ENCODE measurements at places on chromosomes 4 and X.

DNA sequence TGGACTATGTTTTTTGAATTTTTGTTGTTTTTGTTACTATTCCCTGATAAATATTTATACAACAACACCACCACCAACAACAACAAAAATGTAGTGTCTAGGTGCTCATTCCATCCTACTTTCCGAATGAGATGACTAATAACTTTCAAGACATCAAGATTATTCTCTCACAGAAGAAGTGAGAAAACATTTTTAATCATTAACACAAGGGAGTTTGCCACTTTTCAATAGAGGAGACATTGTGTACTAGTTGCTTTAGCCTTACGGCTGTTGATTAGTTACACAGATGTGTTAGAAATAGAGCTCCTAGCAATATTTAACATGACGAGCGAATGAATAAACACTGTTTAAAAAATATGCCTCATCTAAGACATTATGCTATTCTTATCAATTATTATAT is 898.8 kb downstream of the C4orf33 start:
- DNase-seq: no peak

DNA sequence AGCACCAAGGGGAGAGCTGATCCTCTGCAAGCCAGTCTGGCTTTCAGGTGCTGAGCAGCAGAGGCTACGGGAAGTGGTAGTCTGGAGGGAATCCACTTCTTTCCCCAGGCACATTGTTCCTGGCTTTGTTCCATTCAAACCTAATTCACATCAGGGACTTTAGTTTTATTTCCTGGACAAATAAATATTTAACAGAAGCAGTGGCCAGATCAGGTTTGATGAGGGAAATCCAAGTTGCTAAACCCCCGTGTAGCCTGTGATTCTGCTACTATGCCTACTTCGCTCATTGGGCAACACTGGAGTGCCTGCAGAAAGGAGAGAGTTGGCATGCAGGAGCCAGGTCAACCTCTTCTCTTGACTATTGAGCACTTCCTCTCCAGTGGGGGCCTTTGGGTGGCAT is 13.8 kb upstream of the STBD1 start:
- no peak for DNase-seq

DNA sequence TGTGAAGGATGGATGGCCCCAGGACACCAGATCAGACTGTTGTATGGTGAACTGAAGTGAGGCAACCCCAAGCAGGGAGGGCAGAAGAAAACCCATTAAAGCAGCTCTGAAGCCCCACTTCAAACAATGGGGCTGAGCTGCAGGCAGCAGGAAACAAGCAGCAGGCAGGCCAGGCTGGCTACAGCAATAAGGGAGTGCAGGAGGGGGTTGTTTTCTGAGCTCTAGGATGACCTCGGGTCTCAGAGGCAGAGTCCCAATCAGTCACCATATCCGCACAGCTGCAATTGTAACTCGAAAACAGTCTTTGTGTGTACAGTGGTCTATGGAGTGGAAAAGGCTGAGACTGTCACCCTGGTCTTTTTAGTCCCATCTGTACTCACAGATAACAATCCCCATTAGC is 90.4 kb downstream of the COL4A6 start:
- no peak for DNase-seq

DNA sequence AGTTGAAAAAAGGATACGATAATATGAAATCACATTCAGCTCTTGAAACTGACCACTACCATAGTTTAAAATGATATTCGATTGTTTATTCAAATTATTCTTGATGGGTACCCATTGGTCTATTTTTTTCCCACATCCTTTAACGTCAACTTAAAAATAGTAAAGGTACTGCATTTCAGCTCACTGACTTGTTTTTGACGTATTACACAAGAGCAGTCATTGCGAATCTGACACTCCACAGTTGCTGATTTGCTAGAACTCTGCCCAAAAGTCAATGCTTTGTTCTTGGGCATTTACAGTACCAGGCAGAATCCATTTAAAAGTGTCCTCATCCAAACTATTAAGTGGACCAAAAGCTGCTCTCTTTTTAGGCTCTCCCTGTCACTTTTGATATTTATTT is 1.2 kb upstream of the PDS5A start:
- no peak for DNase-seq

DNA sequence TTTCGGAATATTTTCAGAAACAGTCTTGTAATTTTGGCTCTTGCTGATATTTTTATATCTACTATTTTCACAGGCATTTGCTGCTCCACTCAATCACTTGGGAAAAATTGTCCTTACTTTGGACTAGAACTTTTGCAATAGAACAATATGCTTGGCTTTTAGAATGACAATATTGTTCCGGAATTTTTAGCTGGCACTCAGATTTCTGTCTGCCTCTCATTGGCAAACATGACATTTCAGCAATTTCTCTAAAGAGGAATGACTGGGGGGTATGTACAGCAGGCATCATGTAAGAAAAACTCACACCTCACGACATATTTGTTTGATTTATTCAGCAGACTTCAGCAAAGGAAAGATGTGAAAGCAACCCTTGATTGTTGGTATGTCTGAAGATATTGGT is 243.6 kb upstream of the GPRIN3 start:
- no peak for DNase-seq

DNA sequence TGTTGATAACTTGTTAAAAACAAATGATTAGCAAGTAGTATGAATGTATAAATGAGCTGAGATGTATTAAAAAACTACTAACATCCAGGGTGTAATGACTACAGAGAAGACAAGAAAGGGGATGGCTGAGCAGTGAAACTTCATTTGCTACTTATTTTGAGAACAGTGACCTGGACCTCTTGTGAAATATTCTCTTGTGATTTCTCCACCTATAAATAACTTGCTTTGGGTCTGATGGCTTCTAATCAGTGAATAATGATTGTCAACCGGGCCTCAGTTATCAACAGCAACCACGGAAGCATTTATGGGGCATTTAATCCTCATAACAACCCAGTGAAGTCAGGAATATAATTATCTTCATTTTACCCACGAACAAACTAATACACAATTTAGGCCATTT is 154.2 kb upstream of the HAND2 start:
- DNase-seq: no peak

- peak; percentile 28 for DNase-seq
These were observed 94.7 kb upstream of the NAP1L5 start for GRCh38 chr4:88792268-88792781.

DNA sequence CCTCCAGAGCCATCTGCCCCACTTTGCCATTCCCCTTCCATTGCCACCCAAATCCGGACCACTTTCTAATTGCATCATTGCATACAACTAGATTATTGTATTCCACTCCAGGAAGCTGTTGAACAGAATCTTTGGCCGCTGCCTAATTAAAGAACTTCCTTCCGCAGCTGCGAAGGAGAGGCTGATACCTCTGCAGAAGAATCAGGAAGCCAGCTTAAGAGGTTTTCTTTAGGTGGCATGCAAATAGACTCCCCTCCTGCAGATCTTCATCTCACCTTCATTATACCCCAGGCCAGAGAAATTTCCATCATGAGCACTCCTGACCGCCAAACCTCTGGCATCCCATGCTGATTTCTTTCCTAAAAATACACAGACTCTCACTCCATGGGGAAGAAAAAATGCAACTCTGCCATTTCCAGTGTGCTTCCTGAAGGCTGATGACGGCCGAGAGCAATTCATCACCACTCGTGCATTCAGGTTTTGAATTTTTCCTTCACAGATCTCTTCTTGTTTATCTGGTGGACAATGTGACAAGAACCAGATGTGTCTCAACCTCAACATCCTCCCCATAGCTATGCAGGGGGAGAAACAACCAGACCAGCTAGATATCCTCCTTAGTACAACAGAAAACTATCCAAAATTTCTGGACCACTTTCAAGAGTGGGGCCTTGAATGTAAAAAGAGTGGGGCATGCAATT is 31.2 kb downstream of the LGI2 start:
- DNase-seq: no peak

GRCh38 chr4:19301527-19301926 is 950.2 kb upstream of the SLIT2 start:
- no peak for DNase-seq

DNA sequence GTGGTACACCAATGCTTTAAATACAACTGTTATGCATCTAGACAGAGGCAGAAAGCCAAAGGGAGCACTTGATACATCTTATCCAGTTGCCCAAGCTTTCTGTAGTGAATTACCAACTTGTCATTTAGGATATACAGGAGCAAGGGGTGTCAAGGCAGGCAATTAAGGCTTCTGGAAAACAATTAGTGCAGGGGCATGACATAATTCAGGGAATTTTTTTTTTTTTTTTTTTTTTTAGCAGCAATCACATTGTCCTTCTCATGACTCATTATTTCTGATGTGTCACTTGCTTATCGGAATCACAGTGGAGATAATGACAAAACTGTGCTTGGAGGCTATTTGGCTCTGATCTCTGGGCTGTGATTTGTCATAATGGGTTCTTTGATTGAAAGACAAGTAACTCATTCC is 259.5 kb downstream of the ARHGAP24 start:
- no peak for DNase-seq

DNA sequence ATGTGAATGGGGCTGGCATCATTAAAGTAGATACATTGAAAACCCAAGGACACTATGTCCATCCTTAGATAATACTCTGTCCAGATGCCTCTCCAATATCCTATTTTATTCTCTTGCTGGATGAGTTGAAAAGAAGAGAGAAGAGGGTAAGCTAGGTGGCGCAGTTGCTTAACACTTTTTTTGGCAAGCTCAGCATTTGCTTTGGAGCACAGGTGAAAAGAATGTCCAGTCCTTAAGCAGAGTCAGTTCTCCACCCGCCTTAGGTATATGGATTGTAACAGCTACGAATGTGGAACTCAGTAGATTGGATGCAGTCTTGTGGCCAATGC is 208.4 kb downstream of the NWD2 start:
- peak; percentile 75 for DNase-seq

GRCh38 chrX:5876984-5877596 is 351.6 kb downstream of the NLGN4X start:
- peak; percentile 53 for DNase-seq

DNA sequence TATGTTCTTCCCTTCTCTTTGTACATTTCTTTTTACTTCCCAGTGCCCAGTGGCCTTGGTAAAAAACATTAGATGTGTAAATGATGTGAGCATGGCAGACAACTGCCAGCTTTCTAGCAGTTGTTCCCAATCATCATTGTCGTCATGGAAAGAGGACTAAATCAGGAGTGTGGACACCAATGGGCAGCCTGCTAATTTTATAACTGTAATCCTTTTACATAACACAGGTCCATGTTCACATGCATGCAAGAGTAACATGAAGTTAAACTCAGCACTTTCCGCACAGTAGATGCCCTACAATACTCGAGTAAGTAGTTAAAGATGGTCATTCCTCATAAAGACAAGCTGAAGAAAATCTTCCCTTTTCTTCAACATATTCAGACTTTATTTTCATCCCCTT is 23.4 kb upstream of the G3BP2 start:
- no peak for DNase-seq

- peak; percentile 92 for DNase-seq
These were observed 191.4 kb downstream of the MGST2 start for GRCh38 chr4:139857021-139857420.

GRCh38 chr4:53478671-53479456 is 101.4 kb downstream of the FIP1L1 start:
- no peak for DNase-seq

GRCh38 chrX:48086082-48086481 is 14.6 kb upstream of the ZNF630 start:
- no peak for DNase-seq

DNA sequence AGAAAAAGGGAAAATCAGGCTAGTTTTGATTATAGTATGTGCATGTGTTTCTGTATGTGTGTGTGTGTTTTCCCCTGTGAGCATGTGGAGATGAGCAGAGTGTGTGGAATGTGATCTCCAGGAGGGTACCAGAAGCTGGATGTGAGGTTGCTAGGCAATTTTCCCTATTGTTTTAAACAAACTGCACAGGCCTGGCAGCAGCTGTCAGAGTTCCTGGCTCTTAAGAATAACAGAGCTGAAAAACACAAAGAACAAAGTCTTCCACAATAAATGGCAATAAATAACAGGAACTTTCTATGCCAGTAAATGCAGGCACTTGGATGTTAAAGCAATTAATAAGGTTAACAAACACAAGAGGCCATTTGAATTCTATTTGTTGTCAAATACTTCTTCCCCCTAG is 344.6 kb upstream of the CTSO start:
- DNase-seq: peak; percentile 12

- DNase-seq: peak; percentile 9
These were observed 15.8 kb upstream of the ANAPC4 start for GRCh38 chr4:25361253-25361652.

DNA sequence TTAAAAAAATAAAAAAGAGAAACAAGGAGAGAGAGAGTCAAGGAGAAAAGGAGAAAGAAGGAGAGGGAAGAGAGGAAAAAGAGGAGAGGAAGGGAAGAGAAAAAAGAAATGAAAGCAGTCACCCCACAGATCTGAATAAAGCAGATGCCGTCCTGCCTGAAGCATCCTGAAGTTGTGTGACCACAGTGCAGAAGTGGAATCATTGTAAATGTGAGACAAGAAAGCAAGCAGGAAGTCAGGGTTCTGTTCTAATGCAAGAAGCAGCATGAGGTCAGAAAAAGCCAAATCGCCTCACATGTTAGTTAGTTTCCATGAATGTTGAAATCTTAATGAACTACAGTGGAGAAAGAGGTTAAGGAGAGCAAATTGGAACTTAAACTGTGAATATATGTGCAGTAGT is 692.5 kb downstream of the CENPC start:
- no peak for DNase-seq

- peak; percentile 43 for DNase-seq
These were observed 533 bp downstream of the GPR173 start for GRCh38 chrX:53049127-53049517.

DNA sequence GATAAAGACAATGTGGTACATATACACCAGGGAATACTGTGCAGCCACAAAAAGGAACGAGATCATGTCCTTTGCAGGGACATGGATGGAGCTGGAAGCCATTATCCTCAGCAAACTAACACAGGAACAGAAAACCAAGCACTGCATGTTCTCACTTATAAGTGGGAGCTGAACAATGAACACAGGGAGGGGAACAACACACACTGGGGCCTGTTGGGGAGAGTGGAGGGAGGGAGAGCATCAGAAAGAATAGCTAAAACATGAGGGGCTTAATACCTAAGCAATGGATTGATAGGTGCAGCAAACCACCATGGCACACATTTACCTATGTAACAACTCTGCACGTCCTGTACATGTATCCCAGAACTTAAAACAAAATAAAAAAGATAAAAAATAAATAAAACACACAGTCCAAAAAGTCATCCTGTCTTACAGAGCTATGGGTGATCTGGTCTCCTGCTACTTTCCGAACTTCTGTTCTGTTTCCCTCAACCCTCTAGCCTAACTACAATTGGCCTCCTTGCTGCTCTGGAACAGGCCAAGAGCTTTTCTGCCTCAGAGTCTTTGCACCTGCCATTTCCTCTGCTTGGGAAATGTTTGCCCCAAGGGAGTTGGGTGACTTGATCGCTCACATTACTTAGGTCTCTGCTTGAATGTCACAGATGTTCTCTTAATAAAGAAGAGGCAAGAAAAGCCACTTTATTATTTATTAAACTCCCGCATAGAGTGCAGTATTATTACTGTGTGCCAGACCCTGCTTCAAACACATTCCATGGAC is 1.1 kb upstream of the CD38 start:
- peak; percentile 21 for DNase-seq

- no peak for DNase-seq
These were observed 378.9 kb downstream of the KCNIP4 start for GRCh38 chr4:21569638-21570037.
